ENCODE measurements at places on chromosomes 1 and 21.

GRCh38 chr1:19366599-19367536 lies 54.7 kb downstream of the SLC66A1 start:
- DNase-seq = no peak

GRCh38 chr1:15022048-15022447 lies 131.5 kb upstream of the TMEM51 start:
- no peak for DNase-seq

DNA sequence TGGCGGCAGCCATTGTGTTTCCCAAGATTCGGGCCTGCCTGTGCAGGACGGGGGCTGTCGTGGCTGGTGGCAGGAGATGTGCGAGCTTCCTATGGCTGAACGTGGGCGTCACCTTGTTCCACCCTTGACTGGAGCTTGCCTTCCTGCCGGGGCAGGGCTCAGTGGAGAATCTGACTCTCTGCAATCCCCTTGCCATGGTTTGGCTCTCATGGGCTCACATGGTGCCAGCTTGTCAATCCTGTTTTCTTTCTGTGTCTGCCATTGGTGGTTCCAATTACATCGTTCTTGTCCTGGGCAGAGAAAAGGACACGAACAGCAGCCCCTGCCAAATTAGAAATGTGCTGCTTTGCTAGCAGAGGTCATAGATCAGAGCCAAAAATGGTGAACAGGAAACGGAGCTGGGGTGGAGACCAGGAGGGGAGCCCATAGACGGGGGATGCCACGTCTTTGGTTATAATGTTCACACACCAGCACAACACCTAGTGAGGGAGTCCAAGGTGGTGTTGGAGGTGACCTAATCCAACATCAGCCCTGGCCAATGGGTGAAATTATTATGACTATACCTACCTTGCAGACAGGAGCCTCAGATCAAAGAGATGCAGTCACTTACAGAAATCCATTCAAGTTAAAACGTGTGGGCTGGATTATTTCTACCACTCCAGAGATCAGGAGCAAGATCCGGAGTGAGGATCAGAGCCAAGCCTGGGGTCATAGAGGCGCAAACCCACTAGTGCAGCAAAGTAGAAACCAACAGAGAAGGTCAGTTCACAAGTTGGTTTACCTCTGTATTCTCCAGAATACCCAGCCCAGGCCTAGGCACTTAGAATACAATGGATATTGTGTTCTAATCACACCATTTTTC lies 253.1 kb downstream of the SIPA1L2 start:
- no peak for DNase-seq

GRCh38 chr1:84156210-84156621 lies 12.1 kb downstream of the PRKACB start:
- peak; percentile 7 for DNase-seq

- DNase-seq = no peak
These were observed 217.6 kb downstream of the ADGRL2 start for GRCh38 chr1:82018319-82018718.

- no peak for DNase-seq
These were observed 30.4 kb downstream of the MORC3 start for GRCh38 chr21:36350282-36350910.

DNA sequence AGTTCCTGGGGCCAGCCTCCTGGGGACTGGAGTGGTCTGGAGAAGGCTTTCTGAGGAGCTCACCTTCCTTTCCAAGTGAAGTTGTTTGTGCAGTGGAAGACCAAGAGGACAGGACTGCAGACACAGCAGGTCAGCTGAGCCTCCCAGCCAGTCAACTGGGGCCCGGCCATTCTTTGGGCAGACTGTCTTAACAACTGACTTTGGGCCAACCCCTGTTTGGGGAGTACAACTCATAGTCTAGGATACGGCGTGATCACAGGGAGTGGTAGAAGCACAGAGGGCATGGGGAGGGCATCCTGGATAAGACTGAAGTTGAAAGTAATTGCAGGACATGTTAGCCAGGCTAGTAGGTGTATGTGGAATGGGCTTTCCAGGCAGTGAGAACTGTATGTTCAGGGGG lies 50.3 kb downstream of the PGM1 start:
- DNase-seq = no peak

Measured in T-helper 2 cell (primary cell).